GM12878 (cell line): ENCODE measurements at places on chromosomes 4 and X.

DNA sequence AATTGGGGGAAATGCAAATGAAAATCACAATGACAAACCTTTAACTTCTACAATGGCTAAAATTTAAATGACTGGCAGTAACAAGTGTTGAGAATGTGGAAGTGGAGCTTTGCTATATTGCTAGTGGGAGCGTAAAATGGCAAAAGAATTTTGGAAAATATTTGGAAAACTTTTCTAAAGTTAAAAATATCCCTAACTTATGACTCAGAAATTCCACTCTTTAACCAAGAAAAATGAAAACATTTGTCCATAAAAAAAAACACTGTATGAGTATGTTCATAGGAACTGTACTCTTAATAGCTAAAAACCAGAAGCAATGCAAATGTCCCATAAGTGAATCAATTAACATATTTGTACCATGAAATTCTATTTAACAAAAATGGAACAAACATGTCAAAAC is 3.6 kb downstream of the TBCK start:
- no peak for DNase-seq

GRCh38 chrX:53093177-53093655 is 726 bp upstream of the KANTR start:
- DNase-seq: no peak

DNA sequence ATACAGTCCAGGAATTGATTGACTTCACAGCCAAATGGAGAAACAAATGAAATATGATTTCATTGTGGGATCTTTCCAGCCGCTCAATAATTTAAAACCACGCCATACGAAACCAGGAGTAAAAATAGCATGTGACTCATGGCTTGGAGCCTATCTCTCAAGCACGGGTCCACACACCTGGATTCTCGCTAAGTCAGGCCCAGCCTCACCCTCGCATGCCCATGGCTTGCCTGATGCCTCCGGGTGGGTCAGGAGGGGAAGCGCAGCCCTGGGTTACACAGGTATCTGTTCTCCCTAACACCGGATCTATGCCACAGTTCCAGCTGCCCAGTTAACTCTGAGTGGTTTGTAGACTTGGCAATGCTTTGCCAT is 5.6 kb upstream of the ABLIM2 start:
- DNase-seq: no peak

DNA sequence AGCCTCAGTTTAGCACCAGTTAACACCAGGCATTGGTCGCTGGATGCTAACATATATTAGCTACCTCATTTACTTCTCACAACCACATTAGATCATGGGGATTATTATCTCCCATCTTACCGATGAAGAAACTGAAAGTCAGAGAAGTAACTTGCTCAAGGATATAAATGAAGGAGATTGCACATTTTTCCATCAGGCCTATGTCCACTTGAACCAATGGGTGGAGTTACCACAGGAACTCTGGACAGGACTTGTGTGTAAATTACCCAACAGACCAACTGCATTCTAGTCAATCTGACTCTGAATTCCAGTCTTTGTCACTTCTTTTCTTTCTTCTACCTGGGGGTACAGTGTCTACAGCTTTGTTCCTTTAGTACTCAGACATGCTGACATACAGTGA is 1.8 kb downstream of the LNX1 start:
- no peak for DNase-seq

DNA sequence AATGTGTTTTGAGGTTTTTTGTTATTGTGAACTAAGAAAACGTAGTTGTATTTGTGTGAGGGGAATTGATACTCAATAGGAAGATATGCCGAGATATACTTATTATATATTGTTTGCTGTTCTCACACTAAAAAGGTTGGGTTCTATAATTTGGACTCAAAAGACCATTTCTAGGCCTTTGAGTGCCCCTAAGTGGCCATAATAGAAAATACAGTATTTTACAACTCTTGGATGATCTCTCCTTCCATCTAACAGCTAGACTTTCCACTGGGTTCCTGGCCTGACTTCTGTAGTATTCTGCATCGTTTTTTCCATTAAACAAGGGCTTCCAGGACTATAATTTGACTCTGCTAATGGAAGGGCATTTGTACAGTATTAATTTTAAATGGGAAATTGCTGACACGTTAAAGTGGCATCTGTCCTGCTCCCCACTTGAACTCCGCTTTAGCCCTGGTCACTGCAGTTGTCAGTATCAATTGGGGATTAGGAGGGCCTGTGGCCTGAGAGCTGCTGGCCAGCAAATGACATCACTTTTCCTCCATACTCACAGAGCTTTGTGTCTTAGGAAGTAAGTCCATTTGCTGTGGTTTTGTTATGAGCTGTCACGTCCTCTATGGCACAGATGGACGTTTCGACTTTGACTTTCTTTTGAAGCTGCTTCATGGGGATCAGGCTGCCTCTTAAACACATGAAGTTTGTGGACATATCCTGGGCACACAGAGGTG is 176.9 kb downstream of the SLIT2 start:
- DNase-seq: no peak

DNA sequence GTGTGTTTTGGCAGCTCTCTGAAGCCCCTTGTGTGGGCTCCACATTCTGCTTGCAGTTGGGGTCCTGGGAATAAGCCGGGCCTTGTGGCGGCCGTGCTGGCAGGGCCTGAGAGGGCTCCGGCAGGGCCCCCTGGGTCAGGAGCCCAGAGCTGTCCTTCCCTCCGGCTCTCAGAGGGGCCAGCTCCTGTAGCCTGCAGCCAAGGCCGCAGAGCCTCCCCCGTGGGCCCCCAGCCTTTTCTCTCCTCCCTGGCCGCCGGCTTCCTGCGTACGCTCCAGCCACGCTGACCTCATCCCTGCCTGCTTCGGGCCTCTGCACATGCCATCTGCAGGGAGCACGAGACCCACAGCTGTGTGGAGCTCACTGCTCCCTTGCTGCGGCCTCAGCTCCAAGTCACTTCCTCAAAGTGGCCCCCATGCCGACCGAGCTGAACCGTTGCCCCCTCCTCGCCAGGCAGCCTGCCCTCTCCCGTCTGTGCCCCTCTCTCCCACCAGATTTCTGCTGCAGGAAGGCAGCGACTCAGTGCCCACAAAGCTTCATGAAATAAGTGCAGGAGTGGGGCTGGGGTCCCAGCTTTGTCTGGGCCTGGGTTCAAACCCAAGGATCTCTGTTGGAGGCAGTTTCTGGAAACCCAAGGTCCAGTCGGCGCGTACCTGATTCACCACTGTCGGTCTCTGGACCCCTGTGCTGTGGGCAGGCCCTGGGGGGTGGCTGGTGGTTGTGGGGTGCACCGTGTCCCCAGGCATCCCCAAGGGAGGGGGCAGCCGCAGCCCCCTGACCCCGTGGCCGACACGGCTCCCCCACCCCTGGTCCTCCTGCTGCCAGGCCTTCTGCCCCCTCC is 57.1 kb upstream of the NKX1-1 start:
- DNase-seq: no peak

GRCh38 chr4:71338846-71339593 is at the start of gene SLC4A4:
SLC4A4 (plus strand) TSS chr4:71339020.
- peak; percentile 70 for DNase-seq

DNA sequence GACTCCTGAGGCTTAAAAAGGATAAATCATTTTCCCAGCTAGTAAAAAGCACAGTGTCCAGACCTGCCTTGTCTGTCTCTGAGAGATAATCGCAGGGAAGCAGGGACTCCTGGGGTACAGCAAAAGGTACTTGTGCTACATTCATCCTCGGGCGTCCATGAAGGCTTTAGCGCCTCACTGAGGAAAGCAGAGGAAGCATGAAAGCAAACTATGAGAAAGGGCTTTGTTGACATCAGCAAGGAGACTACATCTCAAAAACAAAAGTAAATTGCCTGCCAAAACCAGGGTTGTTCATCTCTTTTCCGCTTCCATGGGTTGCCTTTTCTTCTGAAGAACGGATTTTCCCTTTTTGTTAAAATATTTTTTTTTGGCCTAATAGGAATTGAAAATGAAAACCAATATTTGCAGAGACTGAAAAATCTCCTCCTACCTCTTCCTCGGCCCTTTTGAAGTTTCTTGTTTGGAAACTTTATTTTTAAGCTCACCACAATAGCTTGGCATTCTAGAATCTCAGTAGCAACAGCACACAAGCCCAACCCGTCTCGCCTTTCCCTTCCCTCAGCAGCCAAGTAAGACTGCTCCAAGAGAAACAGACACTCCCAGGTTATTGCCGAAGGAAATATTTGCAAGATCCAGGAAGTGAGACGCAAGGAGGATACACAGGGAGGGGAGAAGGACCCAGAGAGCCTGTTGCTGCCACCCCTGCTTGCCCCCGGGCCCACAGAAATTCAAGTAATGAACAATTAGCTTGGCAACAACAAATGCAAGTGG is 148.3 kb upstream of the DGKK start:
- no peak for DNase-seq

GRCh38 chr4:186939766-186940165 is 216.1 kb upstream of the FAT1 start:
- no peak for DNase-seq
